ENCODE measurements at places on chromosomes 2 and 18.

- no peak for DNase-seq
These were observed 26.6 kb upstream of the SLC14A2 start for GRCh38 chr18:45588376-45589355.

GRCh38 chr2:84283506-84283905 is 175.6 kb downstream of the SUCLG1 start:
- no peak for DNase-seq

- no peak for DNase-seq
These were observed 6.9 kb downstream of the ACTR3 start for GRCh38 chr2:113896791-113897190.

DNA sequence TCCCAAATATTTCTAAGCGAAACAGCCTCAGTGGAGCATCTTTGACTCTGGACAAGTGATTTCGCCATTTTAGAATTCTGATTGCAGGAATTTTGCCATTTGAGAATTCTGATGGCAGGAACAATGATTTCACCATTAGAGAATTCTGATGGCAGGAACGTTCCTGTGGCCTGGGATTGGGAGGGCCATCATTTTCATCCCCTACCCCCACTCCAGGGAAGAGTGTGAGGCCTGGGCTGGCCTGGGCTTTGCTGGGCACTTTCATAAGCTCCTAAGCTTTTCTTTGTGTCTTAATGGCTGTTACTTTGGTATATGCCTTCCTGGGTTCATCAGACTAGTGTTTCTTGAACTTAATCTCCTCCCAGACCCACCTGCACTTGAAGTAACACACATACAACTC is 129.3 kb upstream of the EPAS1 start:
- DNase-seq: no peak

- DNase-seq: no peak
These were observed 2.9 kb downstream of the RUFY4 start for GRCh38 chr2:218072002-218072401.

- DNase-seq: no peak
These were observed 45.6 kb downstream of the TRIB2 start for GRCh38 chr2:12762337-12762736.

DNA sequence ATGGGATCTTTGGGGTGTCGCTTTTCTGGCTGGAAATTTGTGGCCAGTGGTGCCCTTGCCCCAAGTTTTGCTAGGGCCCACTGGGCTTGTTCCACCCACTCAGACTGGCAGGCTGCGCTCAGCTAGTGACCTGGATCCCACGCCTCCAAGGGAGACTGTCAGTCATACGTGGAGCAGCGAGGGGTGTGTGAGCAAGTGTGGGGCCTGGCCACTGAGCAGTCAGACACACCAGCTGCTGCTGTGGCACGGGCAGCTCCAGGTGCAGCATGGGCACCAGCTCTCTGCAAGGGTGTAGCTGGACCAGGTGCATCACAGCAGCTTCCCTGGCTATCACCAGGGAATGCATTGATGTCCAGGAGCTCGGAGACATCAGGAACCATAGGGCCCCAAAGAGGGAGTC is 327.0 kb downstream of the NR4A2 start:
- DNase-seq: no peak

DNA sequence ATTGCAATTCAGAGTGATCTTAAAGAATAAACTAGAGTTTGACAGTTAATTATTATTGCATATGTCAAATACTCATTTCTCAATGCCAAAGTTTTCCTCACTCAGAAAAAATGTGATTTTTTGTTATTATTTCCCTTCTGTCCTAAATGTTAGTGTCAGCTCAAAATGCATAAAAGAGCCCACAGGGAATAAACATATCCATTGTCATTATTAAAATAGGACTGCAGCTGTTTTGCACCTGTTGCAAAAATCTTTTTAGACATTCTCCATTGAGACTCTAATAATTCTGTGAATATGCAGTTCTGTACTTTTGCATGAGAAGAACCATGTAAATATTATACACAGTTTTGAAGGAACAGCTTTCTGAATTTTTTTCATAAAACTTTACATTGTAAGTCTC is 540.0 kb upstream of the SLC39A10 start:
- DNase-seq: no peak

DNA sequence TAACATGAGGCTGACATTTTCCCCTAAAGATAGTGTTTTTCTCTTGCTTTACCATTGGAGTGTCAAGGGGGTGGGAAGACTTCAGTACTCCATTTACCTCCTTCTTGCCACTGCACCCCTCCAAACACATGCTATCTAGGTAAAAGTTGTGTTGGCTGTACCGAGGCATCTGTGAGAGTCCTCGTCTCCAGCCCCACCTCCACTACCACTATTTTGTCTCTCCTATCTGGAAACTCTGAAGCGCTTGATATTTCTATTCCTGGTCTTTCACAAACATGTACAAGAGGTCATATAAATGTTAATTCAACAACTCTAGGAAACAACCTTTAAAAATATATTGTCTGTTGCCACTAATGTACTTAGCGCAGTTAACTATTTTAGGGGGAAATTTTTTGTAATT is 132.6 kb downstream of the PKP4 start:
- DNase-seq: no peak

GRCh38 chr2:17879913-17880274 is 1.4 kb downstream of the KCNS3 start:
- no peak for DNase-seq

DNA sequence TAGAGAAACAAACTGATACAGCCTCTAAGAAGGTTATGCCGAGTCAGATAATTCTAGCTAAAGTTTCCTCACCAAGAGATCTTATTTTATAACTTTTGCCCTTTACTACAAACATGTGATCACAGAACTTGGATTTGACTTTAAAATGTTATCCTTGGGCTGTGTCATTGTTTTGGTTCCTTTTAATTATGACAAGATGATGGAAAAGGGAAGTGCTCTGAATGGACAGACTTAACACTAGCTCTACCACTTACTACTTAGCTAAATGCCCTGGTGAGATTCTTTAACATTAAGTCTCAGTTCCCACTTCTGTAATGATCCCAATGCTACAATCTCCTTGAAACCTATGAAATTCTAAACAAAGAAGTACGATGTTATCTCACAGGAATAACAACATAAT is 69.9 kb downstream of the RTTN start:
- DNase-seq: no peak

DNA sequence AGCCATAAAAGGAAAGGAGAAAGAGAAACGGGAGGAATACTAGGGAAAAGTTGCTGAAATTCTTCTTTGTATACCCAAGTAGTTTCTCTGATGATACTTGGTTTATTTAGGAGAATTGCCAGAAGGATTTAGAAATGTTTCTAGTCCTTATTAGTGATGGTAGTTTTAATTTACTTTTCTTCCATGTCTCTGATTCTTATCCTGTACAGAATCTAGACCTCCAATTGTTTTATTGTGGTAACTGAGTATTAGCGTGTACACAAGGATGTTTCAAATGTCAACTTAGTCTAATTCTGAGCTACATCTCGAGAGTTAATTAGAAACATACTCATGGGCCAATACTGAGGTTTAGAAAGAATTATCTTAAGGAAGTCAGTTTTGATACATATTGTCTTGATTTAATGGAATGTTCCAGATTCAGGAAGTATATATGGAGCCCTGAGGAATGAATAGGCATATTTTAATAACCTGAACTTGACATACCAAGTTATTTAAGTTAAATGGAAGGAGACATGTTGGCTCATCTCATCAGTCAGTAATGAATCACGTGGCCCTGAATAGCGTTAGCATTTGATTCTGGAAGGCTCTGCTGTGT is 219.6 kb downstream of the LTBP1 start:
- no peak for DNase-seq

DNA sequence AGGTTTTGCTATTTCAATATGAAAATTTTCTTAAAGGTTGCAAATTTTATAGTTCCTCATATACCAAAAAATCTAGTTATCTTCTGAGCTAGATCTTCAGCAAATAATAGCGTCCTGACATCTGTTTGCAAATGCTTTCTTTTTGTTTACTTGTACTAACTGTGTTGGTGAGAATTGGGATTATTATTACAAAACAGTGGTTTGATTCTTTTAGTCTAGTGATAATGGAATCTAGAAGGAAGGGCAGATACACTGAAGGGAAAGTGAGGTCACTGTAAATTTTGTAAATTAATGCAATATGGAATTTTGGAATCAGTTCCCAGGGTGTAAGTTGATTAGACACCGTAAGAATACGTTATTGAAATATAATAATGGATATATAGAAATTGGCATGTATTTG is 36.2 kb upstream of the NT5C1B start:
- no peak for DNase-seq

DNA sequence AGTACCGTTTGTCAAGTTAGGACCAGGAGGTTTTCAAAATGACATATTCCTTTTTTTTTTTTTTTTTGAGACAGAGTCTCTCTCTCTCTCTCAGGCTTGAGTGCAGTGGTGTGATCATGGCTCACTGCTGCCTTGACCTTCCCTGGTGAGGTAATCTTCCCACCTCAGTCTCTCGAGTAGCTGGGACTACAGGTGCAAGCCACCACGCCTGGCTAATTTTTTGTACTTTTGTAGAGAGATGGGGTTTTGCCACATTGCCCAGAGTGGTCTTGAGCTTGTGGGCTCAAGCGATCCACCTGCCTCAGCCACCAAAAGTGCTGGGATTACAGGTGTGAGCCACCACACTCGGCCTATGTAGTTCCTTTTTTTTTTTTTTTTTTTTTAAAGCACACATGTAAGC is 127.9 kb upstream of the SEC11C start:
- DNase-seq: no peak

DNA sequence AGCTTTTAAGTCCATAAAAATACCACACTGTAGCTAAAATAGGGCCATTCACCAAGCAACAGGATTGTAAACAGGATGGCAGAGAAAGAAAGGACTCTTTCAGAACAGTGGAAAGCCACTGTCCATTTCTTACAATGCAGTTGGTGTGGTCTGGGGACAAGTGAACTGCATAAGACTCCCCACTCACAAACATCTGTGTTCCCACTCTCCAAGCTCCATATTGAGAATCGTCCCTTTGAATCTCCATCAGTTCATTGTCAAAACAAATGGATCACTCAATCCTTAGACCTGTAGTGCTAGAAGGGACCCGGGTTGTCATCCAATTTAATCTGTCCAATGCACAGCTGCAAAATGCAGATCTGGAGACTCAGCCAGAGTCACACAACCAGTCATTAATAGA is 347.4 kb upstream of the KLHL29 start:
- no peak for DNase-seq

DNA sequence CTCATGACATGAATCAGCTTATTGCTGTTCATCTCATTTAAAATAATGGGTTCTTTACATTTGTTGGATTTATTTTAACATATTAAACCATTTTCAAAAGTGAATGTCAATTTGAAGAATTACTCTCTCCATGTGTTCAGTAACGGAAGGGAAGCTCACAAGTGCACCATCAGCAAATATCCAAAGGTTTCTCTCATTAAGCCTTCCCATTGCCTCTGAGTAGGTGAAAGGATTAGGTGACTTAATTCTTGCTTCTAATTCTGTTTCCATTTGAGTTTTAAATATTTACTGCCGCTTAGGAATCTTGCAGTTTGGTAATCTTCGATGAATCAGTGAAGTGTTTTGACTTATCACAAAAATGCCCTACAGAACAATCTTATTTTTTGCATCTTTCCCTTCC is 145.1 kb upstream of the NYAP2 start:
- DNase-seq: no peak

DNA sequence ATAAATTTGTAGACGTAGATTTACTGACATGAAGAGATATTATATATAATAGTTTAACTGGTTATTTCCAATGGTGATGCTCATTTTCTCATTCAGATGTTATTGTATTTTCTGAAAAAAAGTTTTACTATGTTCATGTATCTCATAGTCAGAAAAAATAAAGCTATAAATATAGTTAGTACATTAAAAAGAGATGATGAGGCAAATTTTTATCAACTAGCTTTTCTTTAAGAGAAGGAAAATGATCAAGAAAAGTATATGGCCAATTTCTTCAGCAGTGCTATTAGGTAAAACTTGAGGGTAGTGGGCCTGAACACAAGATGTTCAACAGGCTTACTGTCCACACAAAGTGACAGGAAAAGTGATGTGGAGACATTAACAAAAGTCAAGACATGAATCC is 11.7 kb downstream of the TTC21B start:
- no peak for DNase-seq

DNA sequence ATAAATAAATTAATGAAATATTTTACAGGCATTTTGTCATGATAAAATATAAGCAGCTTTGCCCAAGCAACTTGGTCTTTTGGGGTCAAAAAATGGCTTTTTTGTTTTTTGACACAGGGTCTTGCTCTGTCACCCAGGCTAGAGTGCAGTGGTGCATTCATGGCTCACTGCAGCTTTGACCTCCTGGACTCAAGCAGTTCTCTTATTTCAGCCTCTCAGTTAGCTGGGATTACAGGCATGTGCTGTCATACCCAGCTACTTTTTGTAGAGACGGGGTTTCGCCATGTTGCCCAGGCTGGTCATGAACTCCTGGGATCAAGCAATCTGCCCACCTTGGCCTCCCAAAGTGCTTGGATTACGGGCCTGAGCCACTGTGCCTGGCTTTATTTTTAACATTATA is 51.0 kb downstream of the ABI2 start:
- no peak for DNase-seq

GRCh38 chr2:235914756-235915155 is 253.4 kb downstream of the GBX2 start:
- DNase-seq: no peak

- no peak for DNase-seq
These were observed 205.3 kb downstream of the ANAPC1 start for GRCh38 chr2:111678651-111679050.

DNA sequence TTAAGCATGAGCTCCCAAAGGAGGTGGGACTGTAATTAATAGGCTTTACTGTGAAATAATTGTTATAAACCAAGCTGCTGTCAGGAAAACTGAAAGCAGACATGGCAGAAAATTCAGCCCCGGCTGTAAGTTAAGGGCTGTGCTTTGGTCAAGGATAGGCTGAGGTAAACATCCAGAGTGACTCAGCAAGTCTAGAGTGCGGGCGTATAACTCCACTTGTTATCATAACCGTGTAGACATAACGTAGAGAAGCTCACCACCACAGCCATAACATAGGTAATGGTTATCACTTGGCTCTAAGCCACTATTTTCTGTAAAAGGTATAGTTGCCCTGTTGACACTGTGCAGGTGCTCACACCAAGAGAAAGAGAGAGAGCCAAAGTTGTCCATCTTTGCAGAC is 316.8 kb downstream of the DCDC2C start:
- DNase-seq: no peak

DNA sequence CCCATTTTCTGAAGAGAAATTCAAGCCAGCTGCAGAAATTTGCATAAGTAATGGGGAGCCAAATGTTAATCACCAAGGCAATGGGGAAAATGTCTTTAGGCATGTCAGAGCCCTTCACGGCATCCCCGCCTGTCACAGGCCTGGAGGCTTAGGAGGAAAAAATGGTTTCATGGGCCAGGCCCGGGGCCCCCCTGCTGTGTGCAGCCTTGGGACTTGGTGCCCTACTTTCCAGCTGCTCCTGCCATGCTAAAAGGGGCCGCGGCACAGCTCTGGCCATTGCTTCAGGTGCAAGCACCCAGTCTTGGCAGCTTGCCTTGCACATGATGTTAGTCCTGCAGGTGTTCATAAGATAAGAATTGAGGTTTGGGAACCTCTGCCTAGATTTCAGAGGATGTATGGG is 1235.7 kb downstream of the DPP10 start:
- DNase-seq: no peak

All from activated CD4-positive, CD25-positive, alpha-beta regulatory T cell treated with anti-CD3 and anti-CD28 coated beads, Interleukin-2, amount 50 U/mL, for 72 hours (primary cell).